Fibroblast of villous mesenchyme (primary cell): ENCODE measurements at places on chromosomes 2 and 18.
A peak's percentile ranks its signal among the peaks of the same experiment; 100 is the strongest.

DNA sequence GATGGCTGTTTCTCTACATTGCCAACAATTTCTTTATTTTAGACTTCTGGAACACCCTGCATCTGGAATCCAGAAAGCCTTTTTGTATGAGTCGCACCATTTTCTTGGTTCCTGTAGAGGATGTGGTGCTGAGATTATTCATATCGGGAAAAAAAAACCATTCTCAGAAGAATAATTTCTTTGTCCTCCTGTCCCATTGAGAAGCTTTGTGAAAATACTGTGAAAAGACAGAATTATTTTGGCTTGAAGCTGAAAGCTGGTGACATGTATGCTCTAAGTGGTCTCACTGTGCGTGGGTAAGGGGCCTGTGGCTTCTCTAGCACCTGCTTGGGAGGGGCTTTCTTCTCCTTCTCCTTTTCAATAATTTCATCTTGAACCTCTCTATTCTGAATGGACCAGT lies 138.4 kb downstream of the FAM210A start:
- DNase-seq, result no peak

GRCh38 chr2:86673986-86674670 lies 46.0 kb upstream of the RMND5A start:
- peak; percentile 60 for DNase-seq

DNA sequence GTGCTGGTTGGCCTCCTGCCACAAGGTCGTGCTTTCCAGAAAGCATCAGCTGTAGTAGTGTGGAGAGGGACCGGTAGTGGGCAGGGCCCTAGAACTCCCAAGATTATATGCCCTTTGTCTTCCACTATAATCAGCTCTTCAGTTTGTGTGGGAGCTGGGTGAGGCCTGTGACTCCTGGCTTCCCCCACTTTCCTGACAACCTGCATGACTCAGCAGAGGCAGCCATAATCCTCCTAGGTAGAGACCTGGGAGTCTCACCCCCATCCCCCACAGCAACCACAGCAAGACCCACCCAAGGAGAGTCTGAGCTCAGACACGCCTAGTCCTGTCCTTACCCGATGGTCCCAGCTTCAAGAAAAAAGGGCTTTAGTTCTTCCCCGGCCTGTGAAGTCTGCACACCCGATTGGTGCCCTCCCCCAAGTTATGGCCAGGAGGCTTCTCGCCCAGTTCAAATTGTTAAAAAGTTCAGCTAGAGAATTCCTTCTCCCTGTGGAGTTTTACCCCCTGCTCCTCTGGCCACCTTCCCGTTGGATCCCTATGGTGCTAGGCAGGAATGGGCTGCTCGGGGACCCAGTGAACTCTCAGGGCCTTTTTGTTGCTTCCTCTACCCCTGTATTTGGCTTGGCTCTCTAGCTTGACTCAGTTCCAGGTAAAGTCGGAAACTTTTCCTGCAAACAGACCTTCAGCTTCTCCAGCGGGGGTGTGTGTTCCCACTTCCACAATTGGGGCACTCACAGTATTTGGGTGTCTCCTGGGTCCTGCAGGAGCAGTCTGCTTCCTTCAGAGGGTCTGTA lies 57.8 kb upstream of the FAM237A start:
- no peak for DNase-seq

DNA sequence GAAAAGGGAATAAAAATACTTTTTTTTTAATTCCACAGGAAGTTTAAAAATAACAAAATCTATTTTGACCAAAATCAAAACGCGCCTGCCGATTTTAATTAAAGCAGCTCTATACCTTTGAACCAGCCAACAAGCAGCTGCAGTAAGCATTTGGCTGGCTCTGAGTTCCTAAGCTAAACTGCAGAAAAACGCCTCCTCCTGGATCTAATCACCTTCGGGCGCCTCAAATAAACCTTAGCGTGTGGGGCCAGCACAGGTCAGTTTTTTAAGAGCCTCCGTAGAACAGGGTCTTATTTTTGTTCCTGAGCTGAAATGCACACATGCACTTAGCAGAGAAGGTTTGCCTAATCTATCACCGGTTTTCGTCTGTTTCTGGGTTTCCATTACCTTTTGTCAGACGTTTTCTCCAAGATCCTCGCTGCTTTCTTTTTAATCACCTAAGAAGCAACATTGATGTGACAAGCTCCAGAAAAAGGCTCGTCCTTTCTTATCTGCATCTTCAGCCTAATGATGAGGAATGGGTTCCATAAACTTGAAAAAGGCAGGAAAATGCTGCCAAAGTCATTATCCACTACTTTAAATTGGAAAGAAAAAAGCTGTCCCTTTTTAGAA lies 64.7 kb upstream of the HNRNPA3 start:
- DNase-seq, result no peak

DNA sequence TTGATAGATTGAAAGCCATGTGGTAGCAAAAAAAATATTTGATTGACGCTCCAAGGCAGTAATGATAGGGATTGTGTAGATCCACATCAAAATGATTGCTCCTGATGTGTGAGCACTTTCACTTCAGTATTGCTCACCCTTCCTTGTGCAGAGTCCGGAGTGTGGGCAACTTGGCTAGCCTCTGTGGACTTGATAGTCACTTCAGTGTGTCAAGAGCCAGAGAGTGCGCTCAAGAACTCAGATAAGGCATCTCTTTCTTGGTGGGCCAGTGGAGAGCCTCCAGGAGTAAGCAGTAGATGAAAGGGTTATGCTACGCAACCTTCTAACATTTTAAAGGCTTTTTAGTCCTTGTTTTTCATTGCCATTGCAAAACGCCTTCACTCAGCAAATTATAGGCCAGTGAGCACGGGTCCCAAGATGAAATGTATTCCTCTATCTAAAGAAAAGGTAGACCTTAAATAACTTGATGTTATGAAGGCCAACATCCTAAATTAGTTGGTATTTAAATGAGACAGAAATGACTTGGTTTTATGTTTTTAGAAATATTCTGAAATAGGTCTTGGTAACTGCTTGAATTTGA lies 84.4 kb downstream of the MEIS1 start:
- no peak for DNase-seq

DNA sequence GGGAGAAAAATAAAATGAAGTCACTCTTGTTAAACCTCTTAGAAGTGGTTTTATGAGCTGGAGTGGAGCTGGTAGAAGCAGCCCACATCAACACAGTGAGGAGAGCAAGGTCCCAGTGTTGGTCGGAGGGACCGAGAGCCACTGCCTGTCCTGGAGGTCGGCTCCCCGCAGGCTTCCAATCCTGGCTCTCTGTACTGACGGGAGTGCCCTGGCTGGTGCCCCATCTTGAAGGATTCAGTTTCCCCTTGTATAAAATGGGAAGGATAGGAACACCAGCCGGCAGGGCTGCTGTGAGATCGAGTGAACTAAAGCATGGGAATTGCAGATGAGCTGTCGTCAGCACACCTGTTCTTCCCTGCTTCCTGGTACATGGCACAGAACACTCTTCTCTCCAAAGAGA lies 104.3 kb upstream of the ID2 start:
- DNase-seq, result no peak

DNA sequence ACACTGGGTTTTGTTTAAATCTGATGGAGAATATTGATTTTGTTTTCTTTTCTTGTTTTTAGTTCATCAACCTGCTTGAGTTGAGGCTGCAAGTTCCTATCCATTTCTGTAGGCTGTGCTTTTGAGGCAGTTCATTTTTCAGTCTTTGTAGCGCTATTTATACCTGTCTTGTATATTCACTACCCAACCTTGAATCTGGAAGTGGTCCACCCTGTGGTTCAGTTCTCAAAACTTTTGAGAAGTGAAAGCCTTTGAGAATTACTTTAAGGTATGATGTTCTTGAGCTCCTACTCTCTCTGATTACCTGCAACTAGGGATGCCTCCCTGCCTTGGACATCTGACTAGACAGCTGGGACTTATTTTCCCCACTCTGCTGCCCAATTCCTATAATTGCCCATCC lies 53.5 kb upstream of the KCNE4 start:
- no peak for DNase-seq
